ENCODE measurements at places on chromosomes 12 and 14.

GRCh38 chr14:33767586-33768457 is 183.1 kb downstream of the EGLN3 start:
- no peak for DNase-seq

- no peak for DNase-seq
Measured at GRCh38 chr14:44287858-44288257, 219.2 kb downstream of the FSCB start.

- peak; percentile 61 for DNase-seq
Measured at GRCh38 chr12:96034621-96035282, 635 bp downstream of the LTA4H start.

DNA sequence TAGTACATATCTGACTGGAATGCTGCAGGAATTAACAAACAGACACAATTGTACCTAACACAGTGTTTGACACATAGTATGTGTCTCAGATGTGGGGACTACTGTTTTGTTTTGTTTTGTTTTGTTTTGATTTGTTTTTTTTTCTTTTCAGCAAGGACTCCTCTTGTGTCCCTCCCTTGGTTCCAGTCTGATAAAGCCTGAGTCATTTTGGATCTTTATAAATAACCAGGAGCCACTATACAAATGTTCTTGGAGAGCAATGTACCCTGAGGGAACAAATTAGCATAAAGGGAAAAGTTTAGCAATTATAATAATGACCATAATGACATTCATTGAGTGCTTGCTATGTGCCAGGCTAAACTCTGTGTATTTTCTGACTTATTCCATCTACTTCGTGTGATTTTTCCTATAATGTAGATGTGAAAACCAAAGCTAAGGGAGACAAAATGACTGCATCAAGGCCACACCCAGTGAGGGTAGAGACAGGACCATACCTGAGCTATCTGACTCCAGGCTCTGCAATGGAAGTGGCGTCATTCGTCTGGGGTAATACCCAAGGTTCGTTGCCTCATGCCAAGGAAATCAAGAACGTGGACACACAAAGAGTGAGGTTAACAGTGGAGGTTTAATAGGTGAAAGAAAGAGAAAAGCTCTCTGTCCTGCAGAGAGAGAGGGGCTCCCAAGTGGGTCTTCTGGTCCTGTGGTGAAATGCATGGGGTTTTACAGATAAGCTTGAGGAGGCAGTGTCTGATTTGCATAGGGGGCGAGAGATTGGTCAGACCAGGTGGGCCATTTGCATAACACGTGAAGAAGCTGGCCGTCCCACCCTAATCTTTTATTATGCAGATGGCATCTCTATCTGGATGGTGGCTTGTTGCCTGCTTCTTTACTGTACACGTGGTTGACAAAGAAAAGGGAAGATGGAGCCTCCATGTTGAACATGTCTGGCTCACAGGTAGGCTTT is 285.5 kb upstream of the SFSWAP start:
- DNase-seq: no peak

Measured in sciatic nerve (tissue), 2 donors.